ELR (cell line): ENCODE measurements at places on chromosomes 5 and 9.

- DNase-seq = peak; percentile 37
These were observed 45.2 kb upstream of the IL6ST start for GRCh38 chr5:56039985-56040384.

DNA sequence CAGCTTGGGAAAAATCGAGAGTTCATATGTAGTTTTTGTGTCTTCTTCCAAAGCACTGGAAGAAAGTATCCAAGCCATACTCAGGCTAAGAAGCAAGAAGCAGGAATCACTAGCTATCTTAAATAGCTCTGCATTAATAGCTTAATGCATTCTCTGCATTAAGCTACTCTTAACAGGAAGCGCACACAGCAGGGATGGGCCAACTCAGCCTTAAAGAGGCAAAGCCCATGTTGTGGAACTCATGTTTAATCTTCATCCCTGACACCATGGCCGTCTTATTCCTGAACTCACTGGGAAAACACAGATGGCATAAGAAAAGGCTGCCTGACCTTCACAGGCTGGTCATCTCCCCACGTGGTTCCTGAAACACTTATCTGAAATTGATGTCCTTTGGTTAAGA lies 18.7 kb upstream of the ICE1 start:
- no peak for DNase-seq

GRCh38 chr9:124799274-124800006 lies 22.5 kb downstream of the OLFML2A start:
- DNase-seq = no peak

- DNase-seq = no peak
These were observed 857.2 kb upstream of the COX7C start for GRCh38 chr5:85760519-85760918.

GRCh38 chr9:108654566-108654965 lies 201.2 kb downstream of the ACTL7B start:
- peak; percentile 34 for DNase-seq

GRCh38 chr5:150628936-150629485 lies 11.4 kb upstream of the SYNPO start:
- peak; percentile 42 for DNase-seq

GRCh38 chr5:17174965-17175364 lies 42.5 kb upstream of the BASP1 start:
- DNase-seq = no peak

DNA sequence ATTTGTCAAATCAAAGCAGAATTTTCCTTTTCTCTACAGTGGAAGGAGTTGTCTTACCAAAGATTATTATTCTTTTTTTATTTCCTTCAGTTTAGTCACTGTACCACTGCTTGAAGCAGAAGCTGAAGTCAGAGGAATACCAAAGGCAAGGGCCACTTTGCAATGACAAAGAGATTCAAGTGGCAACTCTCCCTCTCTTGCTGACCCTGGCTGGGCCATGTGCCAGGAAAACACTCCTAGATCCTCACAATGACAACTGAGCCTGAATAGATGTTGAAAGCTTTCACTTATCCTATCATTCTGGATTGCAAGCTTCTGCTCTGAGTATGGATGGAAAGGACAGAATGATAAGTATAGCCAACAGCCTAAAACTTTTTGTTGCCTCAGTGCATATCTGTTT lies 618.3 kb downstream of the NR2F1-AS1 start:
- DNase-seq = no peak

GRCh38 chr9:137502008-137502911 lies 43.1 kb upstream of the NSMF start:
- DNase-seq = peak; percentile 21

- DNase-seq = peak; percentile 42
These were observed 164.1 kb upstream of the ZNF618 start for GRCh38 chr9:113712053-113712452.

- peak; percentile 51 for DNase-seq
These were observed 51.4 kb downstream of the SMARCA2 start for GRCh38 chr9:2066312-2067273.

DNA sequence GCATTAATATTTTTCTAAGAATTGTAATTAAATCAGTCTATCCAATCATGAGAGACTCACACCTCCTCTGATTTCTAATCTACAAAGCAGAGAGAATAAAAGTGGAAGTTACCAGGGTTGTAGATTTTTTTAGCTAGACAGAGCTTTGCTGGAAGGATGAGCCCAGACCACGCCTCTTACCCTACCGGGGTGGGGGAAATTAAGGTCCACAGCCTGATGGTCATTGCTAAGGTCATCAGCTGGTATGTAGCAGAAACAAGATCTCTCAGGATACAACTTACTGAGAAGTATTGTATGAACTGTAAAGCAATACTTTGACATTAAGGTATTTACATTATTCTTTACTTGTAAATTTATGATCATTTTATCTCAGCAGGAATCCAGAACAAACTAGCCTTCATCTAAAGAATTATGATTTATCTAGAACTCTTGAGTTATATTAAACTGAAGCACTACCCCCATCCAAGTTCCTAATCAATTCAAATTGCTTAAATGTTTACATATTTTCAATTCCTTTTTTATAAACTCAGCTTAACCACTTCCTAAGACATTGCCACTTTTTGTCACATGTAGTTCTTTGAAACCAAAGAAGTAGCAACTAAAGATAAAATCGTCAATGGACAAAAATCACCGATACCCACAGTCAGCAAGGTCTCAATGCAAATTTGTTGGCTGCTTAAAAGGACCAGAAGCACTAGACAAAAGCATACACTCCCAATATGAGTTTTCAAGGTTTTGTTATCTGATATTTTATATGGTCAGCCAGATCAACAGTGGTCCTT lies 225.8 kb upstream of the DAPK1 start:
- peak; percentile 33 for DNase-seq

- DNase-seq = no peak
These were observed 2.6 kb upstream of the RFX3 start for GRCh38 chr9:3528451-3528850.

- DNase-seq = no peak
These were observed 25.9 kb upstream of the ZFAND5 start for GRCh38 chr9:72390907-72391306.

DNA sequence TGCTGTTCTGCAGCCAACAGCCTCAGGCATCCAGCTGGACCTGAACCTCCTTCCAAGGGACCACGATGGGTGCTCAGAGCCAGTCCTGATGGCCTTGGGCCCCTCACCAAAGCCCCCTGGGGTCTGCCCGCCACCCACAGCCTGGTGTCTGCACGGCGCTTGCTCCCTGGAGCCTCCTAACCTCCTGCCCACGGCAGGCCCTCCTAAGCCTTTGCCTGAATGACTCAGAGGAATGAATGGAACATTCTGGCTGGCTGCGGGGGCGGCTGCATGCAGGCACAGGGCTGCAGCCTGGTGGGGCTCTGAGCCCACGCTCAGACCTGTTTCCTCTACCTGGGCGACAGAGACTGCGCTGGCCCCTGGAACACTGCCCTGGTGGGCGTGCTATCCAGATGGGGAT lies 6.9 kb downstream of the SOHLH1 start:
- no peak for DNase-seq

- peak; percentile 97 for DNase-seq
These were observed 29.5 kb downstream of the MTAP start for GRCh38 chr9:21831841-21832509.

GRCh38 chr9:129773262-129774048 lies 20.6 kb upstream of the PTGES start:
- DNase-seq = peak; percentile 98

DNA sequence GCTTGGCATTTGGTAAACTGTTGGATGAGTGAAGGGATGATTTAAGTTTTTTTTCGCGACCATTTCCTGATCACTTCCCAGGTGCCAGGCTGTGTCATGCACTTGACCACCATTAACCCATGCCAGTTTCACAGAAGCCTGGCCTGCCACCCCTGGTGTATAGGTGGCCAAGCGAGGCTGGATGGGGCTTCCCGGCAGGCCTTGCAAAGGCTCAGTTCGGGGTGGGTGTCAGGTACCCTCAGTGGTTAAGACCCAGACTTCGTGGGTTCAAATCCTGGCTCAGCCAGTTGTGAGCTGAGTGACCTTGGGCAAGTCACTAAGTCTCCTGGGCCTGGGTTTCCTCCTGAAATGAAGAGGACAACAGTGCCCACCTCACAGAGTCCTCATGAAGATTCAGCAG lies 2.3 kb downstream of the MED22 start:
- DNase-seq = no peak

GRCh38 chr5:170286386-170286925 lies 11.1 kb downstream of the LCP2 start:
- no peak for DNase-seq

GRCh38 chr9:93465855-93466254 lies 12.5 kb upstream of the FAM120AOS start:
- no peak for DNase-seq

- DNase-seq = peak; percentile 71
These were observed 22.3 kb downstream of the ATPSCKMT start for GRCh38 chr5:10227379-10227778.
